ENCODE measurements at places on chromosomes 11 and 22. TPM values are rescaled to one million over a fixed set of nuclear protein-coding genes. Genes with fewer than 3 reads are reported as not detected.

The ACRV1 gene
- not detected for total RNA-seq

The USP28 gene
- total RNA-seq, result 20.6 TPM

- H3K36me3 ChIP-seq, result no peaks in the 10 kb centered on the region
Measured at GRCh38 chr11:44857490-44858090, 93.1 kb downstream of the TP53I11 start.

DNA sequence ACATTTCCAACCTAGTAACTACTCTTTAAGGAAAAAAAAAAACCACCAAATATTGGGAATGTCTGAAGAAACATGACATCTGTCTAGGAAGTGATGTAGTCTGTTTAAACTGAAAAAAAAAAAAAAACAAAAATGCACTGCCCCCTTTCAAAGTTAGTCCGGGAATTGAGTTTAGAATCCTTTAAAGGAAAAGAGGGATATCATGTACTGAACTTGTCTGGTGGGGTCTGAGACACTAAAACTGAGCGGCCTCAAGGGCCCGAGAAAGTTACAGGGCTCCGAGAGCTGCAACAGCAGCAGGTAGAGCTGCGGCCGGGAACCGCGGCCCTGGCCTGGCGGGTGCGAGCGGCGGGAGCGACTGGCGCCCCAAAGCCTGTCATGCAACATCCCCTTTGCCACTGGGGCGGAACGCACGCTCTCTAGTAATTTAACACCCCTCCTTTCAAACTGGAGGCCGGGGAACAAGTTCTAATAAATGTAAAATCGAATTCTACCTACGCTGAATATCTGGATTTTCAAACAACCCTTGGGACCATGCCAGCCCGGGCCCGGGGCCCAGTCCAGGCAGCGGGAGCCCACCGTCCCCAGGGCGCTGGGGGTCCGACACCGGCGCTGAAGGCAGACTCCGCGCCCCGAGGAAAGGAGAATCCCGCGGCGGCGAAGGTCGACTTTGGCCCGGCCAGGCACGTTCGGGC is 736 bp downstream of the RDX start:
- peak overlapping the region; percentile 98 for H3K27ac ChIP-seq
- DNase-seq, result peak; percentile 78
- peaks cover 35% of the 10 kb centered on the region for H3K4me1 ChIP-seq
- no peaks in the 10 kb centered on the region for H3K36me3 ChIP-seq
- H3K4me3 ChIP-seq, result peak overlapping the region; percentile 97
- H3K27me3 ChIP-seq, result no peaks in the 10 kb centered on the region

DNA sequence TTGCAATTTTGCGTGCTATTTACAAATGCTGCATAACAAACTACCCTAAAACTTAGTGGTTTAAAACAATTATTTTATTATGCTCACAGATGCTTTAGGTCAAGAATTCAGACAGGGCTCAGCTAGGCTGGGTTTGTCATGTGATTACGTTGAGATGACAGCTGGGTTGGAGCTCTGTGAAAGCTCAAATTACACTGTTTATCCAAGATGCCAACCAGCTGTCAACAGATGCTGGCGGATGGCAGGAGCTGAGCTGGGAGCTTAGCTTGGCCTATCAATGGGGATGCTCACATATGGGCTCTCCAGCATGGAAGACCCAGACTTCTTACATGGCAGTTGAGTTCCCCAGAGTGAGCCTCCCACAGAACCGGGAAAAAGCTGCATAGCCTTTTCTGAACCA is 62.7 kb downstream of the STK33 start:
- H3K27ac ChIP-seq, result no peak overlapping the region
- no peak for DNase-seq
- H3K4me1 ChIP-seq, result no peaks in the 10 kb centered on the region
- no peaks in the 10 kb centered on the region for H3K36me3 ChIP-seq
- peaks cover 5% of the 10 kb centered on the region for H3K27me3 ChIP-seq

GRCh38 chr11:94795476-94796189 is 27.5 kb downstream of the AMOTL1 start:
- H3K27ac ChIP-seq, result peak overlapping the region; percentile 93
- peaks cover 13% of the 10 kb centered on the region for H3K36me3 ChIP-seq
- peak; percentile 54 for DNase-seq
- H3K27me3 ChIP-seq, result no peaks in the 10 kb centered on the region
- peaks cover 66% of the 10 kb centered on the region for H3K4me1 ChIP-seq

GRCh38 chr22:37187552-37187890 is 526 bp downstream of the C1QTNF6 start:
- H3K4me3 ChIP-seq, result peak overlapping the region; percentile 62
- DNase-seq, result peak; percentile 80
- peak overlapping the region; percentile 72 for H3K27ac ChIP-seq
- H3K4me1 ChIP-seq, result peaks cover 38% of the 10 kb centered on the region
- no peaks in the 10 kb centered on the region for H3K27me3 ChIP-seq
- no peaks in the 10 kb centered on the region for H3K36me3 ChIP-seq

The UBQLN3 gene
- total RNA-seq, result not detected

GRCh38 chr11:120304526-120304925 is 20.6 kb upstream of the TLCD5 start:
- DNase-seq, result peak; percentile 49
- H3K27me3 ChIP-seq, result no peaks in the 10 kb centered on the region
- H3K27ac ChIP-seq, result no peak overlapping the region
- no peaks in the 10 kb centered on the region for H3K36me3 ChIP-seq
- H3K4me3 ChIP-seq, result no peak overlapping the region
- peaks cover 16% of the 10 kb centered on the region for H3K4me1 ChIP-seq

The AIFM3 gene
- total RNA-seq, result 0.65 TPM

DNA sequence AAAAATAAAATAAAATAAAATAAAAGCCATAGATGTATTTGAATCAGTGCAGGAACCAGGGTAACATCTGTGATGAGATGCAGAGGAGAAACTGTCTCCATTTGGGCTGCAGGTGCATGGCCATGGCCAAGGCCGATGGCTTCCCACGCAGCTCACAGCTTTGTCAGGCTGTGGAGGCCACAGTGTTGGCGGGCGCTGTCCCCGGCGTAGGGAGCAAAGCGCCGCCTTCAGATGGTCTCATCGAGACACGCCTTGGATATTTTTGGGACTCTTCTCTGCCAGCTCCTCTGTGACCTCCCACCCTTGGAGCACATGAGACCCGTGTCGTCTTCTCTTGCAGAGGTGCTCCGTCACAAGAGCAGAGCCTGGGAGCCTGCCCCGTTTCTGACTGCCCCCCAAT is 38.6 kb downstream of the MUC6 start:
- no peak for DNase-seq
- no peak overlapping the region for H3K27ac ChIP-seq
- no peak overlapping the region for H3K4me3 ChIP-seq
- no peaks in the 10 kb centered on the region for H3K27me3 ChIP-seq

GRCh38 chr11:27720277-27720830 is 20.1 kb upstream of the BDNF start:
- DNase-seq, result peak; percentile 77
- no peak overlapping the region for H3K27ac ChIP-seq
- H3K4me3 ChIP-seq, result no peak overlapping the region
- no peaks in the 10 kb centered on the region for H3K36me3 ChIP-seq

The TRIM51 gene
- total RNA-seq, result not detected

GRCh38 chr11:120343429-120343828 is 7.2 kb downstream of the ARHGEF12 start:
- no peaks in the 10 kb centered on the region for H3K27me3 ChIP-seq
- H3K27ac ChIP-seq, result no peak overlapping the region
- H3K4me1 ChIP-seq, result peaks cover 69% of the 10 kb centered on the region

The SCGB2A2 gene
- total RNA-seq, result not detected

DNA sequence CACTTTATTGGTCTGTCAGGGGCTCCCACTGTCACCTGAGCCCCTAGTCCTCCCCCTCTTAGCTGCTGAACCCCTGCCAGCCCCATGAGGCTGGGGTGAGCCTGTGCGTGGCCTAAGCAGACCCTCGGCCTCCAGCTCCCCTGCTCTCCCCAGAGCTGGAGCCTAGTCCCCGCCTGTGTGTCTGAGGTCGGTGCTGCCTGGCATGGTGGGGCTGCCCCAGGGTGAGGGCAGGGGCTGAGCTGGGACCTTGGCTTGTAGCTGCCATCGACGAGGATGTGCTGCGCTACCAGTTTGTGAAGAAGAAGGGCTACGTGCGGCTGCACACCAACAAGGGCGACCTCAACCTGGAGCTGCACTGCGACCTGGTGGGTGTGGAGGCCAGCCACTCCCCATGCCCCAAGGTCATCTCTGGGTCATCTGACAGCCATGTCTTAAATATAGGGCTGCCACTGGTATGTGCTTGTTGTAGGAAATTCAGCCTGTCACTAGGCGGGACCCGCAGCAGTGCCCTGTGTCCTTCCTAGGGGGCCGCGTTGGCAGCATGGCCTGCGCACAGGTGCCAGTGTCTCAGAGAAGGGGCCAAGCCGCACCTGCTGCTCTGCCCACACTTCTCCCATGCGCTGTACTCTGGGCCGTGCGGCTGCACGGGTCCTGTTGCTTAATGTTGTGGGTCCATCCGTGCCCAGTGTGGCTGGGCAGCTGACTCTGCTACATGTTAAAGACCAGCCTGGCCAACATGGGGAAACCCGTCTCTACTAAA is 21.0 kb downstream of the PPIL2 start:
- DNase-seq, result no peak
- peaks cover 7% of the 10 kb centered on the region for H3K36me3 ChIP-seq

DNA sequence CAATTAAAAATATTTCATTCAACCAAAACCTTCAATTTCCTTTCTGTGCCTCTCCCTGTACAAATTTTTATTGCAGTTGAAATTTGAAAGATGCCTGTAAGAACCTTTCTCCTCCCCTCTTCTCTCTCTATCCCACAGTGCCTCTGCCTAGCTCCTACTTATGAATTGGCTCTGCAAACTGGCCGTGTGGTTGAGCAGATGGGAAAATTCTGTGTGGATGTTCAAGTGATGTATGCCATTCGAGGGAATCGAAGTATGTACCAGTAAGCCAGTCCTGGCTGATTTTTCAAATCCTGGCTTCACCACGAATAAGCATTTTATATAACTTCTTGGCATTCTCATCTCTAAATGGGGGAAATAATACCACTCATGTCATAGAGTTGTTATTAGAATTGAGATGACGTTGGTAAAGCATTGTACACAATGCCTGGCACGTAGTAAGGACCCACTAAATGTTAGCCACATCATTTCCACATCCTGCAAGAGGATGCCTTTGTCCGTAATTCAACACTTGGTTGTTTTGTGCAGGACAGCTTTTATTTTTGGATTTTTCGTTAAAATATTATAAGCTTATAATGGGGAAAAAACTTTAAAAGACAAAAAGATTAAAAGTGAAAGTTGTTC is 6.0 kb downstream of the DDX25 start:
- H3K4me3 ChIP-seq, result no peak overlapping the region
- no peaks in the 10 kb centered on the region for H3K4me1 ChIP-seq
- H3K27me3 ChIP-seq, result peaks cover 63% of the 10 kb centered on the region
- H3K27ac ChIP-seq, result no peak overlapping the region

- peak; percentile 46 for DNase-seq
- 0 out of 2 replicates have a peak, but pooled peaks cover 4% of the 10 kb centered on the region for H3K36me3 ChIP-seq
- H3K27me3 ChIP-seq, result no peaks in the 10 kb centered on the region
- H3K4me1 ChIP-seq, result peaks cover 28% of the 10 kb centered on the region
- peak overlapping the region; percentile 84 for H3K27ac ChIP-seq
Measured at GRCh38 chr22:31083923-31084810, 3.0 kb downstream of the SMTN start.

The MEI1 gene
- 2.2 TPM for total RNA-seq

- peaks cover 11% of the 10 kb centered on the region for H3K27me3 ChIP-seq
- peak overlapping the region; percentile 72 for H3K27ac ChIP-seq
- H3K4me3 ChIP-seq, result peak overlapping the region; percentile 99
- H3K36me3 ChIP-seq, result no peaks in the 10 kb centered on the region
- peaks cover 7% of the 10 kb centered on the region for H3K4me1 ChIP-seq
Measured at GRCh38 chr22:19143967-19144400, 467 bp downstream of the ESS2 start.

DNA sequence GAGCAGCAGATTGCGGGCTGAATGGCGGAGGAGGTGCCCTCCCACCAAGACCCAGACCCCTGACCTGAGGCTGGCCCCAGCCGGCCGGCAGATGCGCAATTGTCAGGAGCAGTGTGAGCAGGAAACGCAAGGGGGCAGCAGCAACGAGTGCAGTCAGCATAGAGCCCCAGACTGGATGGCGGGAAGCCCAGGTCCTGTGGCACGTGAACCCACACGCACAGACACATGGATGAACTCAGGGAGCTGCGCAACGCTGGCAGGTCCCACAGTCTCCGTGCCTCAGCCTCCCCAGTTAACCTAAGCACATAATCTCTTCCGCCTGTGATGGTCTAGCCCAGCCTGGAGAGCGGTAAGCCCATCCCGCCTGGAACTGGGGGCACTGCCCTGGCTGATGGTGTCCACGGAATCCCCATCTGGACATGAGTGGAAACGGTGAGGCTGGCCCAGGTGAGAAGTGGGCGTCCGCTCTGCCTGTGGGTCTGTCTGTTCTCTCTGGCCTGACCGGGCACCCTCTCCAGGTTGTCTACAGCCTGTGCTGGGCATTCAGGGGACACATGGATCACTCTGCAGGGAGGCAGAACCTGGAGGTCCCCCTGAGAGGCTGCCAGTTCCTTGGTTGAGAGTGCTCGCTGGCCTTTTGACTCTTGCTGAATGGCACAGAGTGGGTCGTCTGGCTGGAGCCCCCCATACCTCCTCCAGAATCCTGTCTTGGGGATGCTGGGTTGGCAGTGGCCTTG is 626 bp upstream of the TBX10 start:
- no peaks in the 10 kb centered on the region for H3K36me3 ChIP-seq
- no peak overlapping the region for H3K27ac ChIP-seq
- no peak overlapping the region for H3K4me3 ChIP-seq
- peak; percentile 85 for DNase-seq

DNA sequence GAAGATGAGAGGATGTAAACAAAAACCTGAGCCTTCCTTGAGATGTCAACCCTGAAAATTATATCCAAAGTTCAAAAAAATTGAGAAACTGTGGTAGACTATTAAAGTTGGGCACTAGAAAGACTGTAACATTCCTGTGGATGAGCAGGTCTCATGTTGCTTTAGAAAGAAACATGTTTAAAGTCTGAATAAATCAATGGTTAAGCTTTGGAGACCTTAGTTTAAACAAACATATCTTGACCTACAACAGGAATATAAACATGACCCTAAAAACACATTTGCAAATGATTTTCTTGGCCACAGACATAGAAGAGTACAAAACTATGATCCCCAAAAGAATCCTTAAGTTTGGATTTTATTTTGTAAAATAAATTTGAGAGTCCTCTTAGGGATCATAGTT is 38.1 kb upstream of the PCF11 start:
- no peaks in the 10 kb centered on the region for H3K36me3 ChIP-seq
- H3K27me3 ChIP-seq, result no peaks in the 10 kb centered on the region
- H3K27ac ChIP-seq, result no peak overlapping the region
- no peaks in the 10 kb centered on the region for H3K4me1 ChIP-seq

DNA sequence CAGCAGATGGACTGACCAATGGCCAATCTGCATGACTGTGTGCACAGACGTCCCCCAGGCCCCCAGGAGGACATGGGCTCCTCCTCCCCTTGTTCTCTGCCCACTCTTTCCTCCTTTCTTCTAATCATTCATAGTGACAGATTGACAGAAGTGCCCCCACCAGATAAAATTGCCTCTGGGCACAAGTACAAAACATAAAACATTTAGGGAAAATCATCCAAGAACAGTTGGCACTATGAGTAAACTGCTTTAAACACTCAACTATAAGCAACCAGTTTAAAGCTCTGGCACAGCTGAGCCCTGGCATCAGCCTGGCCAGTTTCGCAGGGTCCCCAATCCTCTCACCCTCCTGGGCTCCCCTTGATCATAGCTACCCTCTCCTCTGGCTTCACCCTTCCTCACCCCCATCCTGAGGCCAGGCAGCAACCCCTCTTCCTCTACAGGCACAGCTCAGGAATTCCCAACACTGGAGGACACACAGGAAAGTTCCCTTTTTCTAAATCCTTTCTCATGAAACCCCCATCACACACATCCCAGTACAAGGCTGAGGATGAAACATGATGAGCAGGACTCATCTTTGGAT is 232.9 kb downstream of the BUD13 start:
- no peak overlapping the region for H3K4me3 ChIP-seq
- H3K27ac ChIP-seq, result no peak overlapping the region
- no peaks in the 10 kb centered on the region for H3K4me1 ChIP-seq
- no peak for DNase-seq
- H3K36me3 ChIP-seq, result no peaks in the 10 kb centered on the region
